ENCODE measurements at places on chromosomes 11 and 22.

DNA sequence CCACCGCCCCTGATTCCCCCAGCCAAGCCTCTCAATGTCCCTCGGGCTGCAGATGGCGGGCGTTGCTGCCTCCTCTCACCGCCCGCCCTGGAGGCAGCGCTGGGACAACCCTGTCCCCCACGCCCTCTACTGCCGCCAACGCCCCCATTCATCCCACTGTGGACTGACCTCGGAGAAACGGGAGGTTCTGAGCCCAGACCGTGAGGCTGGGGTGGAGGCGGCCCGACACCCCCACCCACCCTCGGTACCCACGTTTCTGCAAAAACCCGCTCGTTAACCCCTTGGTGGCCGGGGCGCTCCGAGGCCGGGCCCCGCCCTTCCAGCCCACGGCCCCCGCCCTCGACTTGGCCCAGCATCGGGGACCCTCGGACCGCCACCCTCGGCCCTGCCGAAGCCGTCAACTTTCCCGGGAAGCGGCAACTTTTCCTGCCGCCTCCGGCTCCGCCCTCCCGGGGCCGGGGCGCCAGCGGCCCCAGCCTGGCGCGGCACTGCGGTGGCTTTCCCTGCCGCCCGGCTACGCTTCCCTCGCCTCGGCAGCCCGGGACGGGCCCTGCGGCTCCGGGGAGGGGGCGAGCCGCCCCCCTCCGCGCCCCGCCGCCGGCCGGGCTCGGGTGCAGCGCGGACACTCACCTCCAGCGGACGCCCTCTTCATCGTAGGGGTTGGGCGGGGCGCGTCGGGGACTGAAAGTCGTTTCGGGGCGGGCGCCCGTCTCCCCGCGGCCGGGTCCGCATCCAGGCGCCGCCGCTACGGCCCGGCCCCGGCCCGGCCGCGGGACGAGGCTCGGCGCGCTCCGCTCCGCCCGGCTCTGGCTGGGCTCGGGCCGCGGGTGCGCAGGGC lies 458 bp downstream of the RTN4R start:
- peak; percentile 67 for DNase-seq

DNA sequence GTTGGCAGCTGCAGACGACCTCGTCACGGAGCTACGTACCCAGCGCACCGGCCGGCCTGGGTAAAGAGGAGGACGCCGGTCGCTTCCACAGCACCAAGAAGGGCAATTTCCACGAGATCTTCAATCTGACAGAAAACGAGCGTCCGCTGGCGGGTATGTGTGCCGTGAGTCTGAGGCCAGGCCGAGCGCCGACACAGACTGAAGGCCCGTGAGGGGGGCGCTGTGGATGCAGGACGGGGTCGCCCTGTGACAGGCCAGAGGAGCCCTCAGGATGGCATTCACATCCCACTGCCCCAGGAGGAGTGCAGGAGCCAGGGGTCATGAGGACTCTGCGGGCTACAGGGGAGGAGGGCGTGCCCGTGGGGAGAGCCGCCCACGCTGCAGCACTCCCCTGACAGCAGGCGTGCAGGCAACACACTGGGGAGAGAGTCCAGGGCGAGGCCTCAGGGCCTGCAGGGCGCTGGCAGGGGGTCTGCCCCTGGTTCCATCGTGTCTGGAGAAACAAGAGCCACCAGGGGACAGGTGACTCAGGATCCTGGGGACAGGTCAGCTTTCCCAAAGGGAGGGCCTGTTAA lies 53.6 kb downstream of the GRAMD4 start:
- no peak for DNase-seq

GRCh38 chr22:19800306-19800705 lies 39.7 kb downstream of the TBX1 start:
- DNase-seq: no peak

GRCh38 chr11:34013898-34014571 lies 37.5 kb upstream of the CAPRIN1 start:
- no peak for DNase-seq

- peak; percentile 68 for DNase-seq
These were observed 59.2 kb upstream of the ATXN10 start for GRCh38 chr22:45612451-45612901.

DNA sequence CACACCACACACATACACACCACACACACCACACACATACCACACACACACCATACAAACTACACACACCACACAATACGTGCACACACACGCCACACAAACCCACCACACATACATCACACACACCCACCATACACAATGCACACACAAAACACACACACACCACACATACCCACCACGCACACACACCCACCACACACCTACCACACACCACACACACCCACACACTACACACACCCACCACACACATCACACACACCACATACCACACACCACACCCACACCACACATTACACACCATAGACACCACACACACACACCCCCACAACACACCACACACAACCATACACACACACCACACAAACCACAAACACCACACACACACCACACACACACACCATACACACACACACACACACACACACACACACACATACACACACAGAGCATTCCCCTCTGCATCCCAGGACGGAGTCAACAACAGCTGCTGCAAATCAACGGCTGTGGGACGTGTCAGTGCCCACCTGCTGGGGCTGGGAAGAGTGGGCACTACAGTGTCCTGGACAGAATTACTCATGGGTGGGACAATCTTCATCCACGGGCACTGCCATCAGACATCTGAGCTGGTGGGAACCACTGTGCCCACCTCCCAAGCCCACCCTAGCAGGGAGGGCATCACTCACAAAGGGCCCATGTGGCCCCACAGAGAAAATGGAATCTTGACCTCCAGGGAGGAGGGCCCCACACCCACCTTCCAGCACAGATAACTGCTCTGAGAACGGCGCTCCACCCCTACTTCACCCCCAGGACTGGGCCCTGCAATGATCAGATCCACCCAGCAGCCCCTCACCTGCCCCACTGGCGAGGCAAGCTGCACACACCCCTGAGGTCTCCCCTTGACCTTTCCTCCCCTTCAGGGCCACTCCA lies 8.4 kb downstream of the TP53I11 start:
- no peak for DNase-seq

GRCh38 chr22:26887916-26888315 lies 230.5 kb downstream of the MIAT start:
- no peak for DNase-seq

Measured in eye (tissue), 1 donor.